ENCODE measurements at places on chromosomes 2 and 18.

GRCh38 chr2:33197198-33197938, 250.6 kb downstream of the LTBP1 start:
- DNase-seq = no peak

DNA sequence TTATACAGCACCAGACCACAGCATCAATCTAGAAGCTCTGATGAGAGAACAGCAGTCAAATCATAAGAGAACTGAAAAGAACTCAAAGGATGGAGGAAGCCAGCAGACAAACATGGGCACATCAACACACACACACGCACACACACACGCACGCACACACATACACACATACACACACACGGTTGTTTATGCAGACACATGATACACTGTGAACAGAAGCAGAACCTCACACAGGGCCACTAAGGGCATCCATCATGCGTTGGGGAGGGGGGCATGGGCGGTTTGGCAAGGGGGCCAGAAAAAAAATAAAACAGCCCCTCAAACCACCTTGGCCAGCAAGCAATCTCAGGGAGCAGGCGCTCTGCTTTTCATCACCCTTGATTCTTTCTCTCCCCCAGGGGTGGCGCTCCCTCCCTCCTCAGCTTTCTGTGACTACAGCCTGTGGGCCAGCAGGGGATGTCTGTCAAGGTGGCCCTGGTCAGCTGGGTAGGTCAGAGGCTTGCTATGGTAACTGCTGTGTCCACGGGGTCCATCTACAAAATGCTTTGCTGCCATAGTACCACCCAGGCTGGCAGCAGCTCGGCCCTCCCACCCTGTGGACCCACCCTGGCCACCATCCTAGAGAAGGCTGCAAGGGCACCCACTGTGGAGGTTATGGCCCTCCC, 318.0 kb downstream of the CELF4 start:
- DNase-seq = no peak

DNA sequence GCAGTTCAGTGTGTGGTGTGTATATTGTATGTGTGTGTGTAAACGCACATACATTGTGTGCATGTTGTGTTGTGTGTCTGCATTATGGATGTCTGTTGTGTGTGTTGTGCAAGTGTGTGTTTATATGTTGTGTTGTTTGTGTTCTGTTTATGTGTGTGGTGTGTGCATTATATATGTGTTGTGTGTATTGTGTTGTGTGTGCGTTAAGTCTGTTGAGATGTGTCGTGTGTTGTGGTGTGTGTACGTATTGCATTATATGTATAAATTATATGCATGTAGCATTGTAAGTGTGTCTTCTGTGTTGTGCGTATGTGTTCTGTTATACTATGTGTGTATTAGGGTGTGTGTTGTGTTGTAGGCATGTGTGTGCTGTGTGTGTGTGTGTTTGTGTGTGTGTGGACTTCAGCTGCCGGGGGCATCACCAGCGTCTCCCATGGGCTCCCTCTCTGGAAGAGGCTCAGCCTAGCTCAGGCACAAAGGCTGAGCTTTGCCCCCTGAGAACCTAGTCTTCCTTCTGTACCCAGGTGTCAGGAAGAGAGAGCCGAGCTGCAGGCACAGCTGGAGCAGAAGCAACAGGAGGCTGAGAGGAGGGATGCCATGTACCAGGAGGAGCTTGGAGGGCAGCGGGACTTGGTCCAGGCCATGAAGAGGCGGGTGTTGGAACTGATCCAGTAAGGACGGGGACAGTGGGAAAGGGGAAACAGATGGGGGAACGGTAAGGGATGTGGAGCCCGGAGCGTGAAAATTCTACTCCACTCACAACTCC, 13.7 kb downstream of the RUFY4 start:
- no peak for DNase-seq

DNA sequence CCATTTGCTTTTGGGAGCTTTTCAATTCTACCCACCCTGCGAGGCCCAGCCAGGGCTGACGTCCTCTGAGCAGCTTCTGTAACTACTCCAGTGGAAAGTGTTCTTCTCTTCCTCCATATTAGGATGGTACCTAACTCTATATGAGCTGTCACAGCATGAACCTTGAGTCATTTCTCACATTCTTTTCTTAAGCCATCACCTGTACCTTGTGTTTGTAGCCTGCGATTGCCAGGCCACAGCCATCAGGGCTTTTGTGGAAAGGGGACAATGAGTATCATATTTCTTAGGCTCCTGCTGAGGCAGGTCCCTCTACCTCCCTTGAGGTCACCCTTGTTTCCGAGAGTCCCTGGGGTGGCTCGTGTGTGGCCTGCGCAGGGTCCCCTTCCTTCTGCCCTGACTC, 144.5 kb upstream of the DLX2 start:
- DNase-seq = no peak

DNA sequence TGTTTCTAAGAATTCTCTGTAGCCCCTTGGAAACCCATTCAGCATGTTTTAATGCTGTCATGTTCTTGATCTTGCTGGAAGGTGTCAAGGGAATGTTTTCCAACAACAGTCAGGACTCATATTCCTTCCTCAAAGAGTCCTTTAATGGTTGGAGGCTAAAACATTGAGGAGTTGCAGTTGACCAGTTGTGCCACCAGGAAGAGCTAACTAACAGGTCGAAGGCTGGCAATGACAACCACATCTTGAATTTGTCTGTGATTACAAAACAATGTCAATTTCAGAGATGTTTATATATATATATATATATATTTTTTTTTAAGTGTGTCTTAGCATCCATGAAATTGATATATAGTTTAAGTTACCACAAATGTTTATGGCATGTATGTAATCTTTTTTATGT, 151.5 kb downstream of the INO80D start:
- no peak for DNase-seq

DNA sequence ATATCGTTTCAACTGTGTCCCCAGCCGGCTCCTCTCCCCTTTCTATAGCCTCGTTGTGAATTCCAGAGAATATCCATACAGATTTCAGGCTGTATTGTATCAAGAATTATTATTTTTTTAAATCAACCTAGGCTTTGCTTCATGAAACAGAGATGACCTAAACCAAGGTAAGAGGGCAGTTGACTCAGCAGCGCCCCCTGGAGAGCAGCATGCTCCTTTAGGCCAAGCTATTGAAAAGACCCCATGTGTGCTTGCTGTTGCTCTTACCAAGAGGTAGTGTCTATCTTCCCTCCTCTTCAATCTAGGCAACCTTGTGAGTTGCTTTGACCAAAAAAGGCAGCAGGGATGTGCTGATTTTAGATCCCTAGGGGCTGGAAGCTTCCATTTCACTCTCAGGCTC, 426.7 kb upstream of the SMIM21 start:
- no peak for DNase-seq

- DNase-seq = no peak
Observed at GRCh38 chr2:226978300-226978699, 142.4 kb downstream of the RHBDD1 start.

DNA sequence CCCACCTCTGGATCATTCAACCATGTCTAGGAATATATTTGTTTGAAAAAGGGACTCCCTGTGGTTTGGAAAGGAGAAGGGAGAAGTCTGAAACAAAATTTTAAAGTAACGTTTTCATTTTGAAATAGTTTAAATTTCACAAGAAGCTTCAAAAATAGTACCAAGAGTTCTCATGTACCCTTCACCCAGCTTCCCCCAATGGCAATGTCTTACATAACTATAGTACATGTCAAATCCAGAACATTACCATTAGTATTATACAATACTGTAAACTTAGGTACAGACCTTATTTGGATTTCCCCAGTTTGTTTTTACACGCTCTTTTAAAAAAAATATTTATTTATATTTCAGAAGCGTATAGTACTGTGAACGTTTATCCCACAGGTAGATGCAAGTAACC, 4.0 kb upstream of the LYG2 start:
- no peak for DNase-seq

GRCh38 chr2:20525041-20526035, 78.5 kb downstream of the RHOB start:
- no peak for DNase-seq

DNA sequence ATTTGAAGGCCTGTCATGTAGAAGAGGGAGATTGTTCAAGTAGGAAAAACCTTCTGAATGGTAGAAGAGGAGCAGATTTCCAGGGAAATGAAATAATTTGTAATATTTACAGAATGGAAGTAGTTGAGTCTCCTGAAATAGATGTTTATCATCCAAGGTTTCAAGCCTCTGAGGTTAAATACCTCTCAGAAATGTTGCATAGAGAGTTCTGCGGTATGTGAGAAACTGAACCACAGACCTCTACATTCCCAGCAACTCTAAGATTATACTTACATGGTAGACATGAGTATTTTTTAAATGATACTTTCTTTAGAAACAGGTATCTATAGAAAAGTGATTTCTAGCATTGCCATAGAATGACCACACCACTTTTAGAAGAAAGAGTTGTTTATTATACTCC, 379.8 kb upstream of the FANCL start:
- DNase-seq = no peak

DNA sequence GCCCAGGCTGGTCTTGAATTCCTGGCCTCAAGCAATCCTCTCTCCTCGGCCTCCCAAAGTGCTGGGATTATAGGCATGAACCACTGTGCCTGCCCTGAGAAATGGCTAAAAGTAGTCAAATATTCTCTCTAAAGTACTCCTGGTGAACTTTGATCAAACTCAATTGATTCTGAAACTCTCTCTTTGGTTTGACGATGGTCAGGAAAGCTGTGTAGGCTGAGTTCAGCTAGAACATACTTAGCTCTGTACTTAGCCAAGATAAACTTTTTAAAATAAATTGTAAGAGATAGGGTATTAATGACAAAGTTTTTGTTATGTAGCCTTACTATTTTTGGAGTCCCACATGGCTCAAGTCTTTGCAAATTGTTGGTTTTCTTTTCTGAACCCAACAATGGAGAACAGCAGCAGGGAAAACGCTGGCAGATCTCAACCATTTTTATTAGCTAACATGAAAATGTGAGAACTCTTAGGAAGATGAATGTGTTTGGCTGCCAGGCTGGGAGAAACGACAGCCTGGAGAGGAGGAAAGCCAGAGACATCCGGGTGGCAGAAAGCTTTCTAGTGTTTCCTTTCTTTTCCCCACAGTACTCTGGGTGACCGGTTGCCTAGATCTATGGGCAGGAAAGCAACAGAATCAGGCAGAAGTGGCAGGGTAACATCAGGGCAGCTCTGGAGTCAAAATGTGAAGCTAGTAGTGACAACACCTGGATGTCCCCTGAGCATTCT, 193.0 kb upstream of the LHCGR start:
- DNase-seq = no peak

DNA sequence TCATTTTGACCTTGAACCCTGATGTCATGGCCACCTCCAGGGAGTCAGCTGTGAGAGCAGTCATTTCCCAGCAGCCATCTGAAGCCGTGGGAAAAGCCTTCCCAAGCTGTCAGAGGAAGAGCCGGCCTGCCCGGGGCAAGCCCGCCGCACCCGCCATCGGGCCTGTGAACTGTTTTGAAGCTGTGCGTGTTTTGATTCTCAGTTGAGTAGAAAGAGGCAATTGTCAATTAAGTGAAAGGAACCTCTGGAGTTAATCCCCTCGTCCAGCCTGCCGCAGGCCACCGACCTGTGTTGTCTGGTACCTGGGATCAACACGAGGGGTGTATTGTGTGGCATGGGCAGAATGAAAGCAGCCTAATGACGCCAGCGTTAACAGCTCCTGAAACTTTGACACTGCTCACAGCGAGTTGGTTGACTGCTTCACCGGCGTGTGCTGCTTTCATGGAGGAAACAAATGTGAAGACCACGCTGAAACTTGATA, 318.4 kb downstream of the AGAP1 start:
- no peak for DNase-seq

DNA sequence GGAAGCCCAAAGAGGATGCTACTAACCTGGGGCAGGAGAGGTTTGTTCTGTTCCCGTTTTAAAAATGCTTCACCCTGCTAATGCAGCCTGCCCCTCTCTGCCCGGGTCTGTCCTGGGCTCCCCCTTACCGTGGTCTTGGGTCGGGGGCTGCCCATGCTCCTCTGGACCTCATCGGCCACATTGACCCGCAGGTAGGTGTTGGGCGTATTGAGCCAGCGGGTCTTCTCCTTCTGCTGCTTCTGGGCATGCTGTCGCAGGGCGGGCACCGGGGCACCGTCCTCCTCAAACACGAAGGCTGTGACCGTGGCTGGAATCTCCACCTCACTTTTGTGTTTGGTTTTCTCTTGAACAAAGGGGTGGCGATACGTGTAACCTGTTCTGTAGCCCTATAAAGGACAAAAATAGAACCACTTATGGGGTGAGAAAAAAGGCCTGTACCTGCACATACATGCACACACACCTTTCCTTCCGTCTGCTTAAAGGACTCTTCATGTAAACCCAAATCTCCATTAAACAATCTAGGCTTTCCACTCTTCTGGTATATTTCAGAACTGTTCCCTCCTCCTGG, 89.3 kb downstream of the ADD2 start:
- DNase-seq = peak; percentile 7

GRCh38 chr2:142041105-142041504, 89.7 kb downstream of the LRP1B start:
- DNase-seq = no peak

DNA sequence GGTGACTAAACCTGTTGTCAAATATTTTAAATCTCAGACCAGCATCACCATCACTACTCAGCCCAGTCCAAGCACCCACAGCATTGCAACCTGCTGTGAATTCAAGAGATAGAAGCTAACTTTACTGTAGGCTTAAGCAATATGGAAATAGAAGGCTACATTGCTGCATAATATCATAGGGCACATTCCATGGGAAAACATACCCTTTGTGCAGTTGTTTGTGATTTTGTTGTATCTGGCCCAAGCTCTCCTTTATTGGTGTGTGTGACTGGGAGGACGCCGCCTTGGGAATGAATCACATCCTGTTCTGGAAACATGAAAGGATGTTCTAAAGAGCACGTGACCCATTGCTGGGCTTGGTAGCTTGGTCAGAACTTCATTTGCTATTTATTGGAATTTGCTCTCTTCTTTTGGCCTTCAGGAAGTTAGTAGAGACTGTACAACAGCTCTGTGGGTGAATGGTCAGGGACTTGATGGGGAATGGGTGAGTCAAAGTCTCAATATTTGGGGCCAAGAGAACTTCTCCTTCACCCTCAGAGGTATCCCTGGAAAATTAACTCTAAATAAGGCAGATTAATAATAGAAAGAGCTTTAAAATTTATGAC, 106.8 kb upstream of the SERPINE2 start:
- no peak for DNase-seq

GRCh38 chr2:203841654-203842053, 25.9 kb upstream of the CTLA4 start:
- no peak for DNase-seq

DNA sequence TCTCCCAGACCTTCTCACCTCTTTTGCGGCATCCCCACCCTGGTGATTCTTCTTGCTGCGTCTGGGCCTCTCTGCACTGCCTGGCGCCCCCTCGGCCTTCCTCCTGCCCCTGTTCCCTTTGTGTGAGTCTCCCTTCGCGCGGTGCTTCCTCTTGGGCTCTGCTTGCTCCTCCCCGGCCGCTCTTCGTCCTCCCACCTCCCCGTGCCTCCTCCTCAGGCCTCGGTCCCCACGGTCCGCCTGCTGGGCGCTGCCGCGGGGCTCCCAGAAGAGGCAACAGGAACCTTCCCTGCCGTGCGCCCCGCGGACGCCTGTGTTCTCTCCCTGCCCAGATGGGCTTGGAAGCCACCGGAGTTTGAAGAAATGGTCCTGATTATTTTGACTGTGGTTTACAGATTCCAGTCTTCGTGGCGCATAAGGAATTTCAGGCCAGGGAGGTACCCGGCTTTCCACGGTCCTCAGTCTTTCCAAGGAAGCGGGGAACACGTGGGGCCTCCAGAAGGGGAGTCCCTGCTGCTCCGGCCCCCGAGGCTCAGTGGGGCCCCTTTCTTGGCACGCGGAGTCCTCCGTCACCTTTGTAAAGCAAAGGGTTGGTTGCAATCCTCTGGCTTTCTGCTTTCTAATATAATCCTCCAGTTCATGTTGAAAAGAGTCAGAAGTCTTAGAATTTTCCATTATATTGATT, 13.1 kb downstream of the RNU2-63P start:
- no peak for DNase-seq
